Activated T-cell treated with anti-CD3 and anti-CD28 coated beads, Interleukin-2, amount 50 U/mL, for 72 hours (primary cell): ENCODE measurements at places on chromosomes 2 and 18. TPM values are rescaled to one million over a fixed set of nuclear protein-coding genes. Genes with fewer than 3 reads are reported as not detected.

Gene UGT1A3
- total RNA-seq = not detected

Gene SERPINB3
- not detected for total RNA-seq

Gene POTEI
- total RNA-seq = not detected

Gene CHST10
- total RNA-seq = 7.5 TPM

Gene ITGB6
- total RNA-seq = not detected

Gene TRIM54
- total RNA-seq = 0.36 TPM

Gene MROH2A
- total RNA-seq = not detected

Gene LHCGR
- total RNA-seq = not detected

Gene AQP4
- total RNA-seq = not detected

Gene EMILIN1
- 0.36 TPM for total RNA-seq

Gene RBM44
- total RNA-seq = 1.9 TPM

Gene POTEJ
- not detected for total RNA-seq

Gene QPCT
- 0.35 TPM for total RNA-seq

Gene ALPI
- not detected for total RNA-seq

Gene CTAGE1
- total RNA-seq = not detected
